ENCODE measurements at places on chromosomes 5 and 9.

DNA sequence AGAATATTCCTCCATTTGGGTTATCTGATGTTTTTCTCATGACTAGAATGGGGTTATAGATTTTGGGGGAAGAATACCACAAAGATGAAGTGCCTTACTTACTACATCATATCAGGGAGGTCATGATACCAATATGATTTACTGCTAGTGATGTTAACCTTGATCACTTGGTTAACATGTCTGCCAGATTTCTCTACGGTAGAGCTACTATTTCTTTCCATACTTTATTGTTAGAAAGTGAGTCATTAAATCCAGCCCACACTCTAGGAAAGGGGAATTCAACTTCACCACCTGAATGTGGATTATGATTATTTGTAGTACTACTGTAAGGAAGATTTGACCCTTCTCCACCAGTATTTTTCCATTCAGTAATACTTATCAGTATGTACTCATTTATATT lies 64.7 kb downstream of the UBE2R2 start:
- DNase-seq = no peak

GRCh38 chr5:41892031-41892430 lies 12.1 kb upstream of the RIMOC1 start:
- no peak for DNase-seq

DNA sequence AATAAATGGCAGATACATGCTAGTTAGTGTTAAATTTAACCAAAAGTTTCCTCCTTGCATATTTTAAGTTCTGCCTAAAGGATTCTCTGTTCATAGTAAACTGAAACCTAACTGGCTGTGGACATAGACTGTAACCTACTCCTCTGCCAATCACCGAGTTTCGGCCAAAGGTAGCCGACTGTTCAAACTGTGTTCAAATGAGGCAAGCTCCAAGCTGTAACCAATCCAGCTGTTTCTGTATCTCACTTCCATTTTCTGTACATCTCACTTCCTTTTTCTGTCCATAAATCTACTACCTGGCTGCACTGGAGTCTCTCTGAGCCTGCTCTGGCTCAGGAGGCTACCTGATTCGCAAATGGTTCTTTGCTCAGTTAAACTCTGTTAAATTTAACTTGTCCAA lies 44.1 kb downstream of the KCNV2 start:
- DNase-seq = no peak

- no peak for DNase-seq
Observed at GRCh38 chr5:139636975-139637408, 11.2 kb upstream of the CXXC5 start.

- no peak for DNase-seq
Observed at GRCh38 chr5:56735849-56736641, 79.3 kb upstream of the MAP3K1 start.

DNA sequence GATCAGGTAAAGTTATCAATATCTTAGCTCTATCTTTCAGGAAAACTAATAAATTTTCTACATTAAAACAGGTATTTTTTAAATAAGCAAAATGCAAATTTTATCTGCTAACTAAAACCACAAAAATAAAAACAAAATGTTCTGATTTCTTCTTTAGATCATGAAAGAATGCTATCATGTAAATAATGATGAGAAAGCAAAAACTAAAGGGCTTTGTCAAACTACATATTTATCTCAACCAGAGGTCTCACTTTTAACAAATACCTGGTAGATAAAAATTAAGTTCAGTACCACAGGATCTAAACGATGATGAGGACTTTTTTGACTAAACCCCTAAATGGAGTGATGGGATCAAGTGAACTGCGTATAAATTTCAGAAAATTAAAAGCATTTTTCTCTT lies 50.5 kb downstream of the MLANA start:
- no peak for DNase-seq

GRCh38 chr9:136328622-136329041 lies 1.3 kb downstream of the GPSM1 start:
- DNase-seq = no peak

Data from hindlimb muscle (tissue), 1 donor.